Activated T-cell treated with anti-CD3 and anti-CD28 coated beads, Interleukin-2, amount 50 U/mL, for 24 hours (primary cell): ENCODE measurements at places on chromosomes 6 and 20.

- DNase-seq, result no peak
These were observed 366.7 kb downstream of the SYNE1 start for GRCh38 chr6:152270301-152270925.

DNA sequence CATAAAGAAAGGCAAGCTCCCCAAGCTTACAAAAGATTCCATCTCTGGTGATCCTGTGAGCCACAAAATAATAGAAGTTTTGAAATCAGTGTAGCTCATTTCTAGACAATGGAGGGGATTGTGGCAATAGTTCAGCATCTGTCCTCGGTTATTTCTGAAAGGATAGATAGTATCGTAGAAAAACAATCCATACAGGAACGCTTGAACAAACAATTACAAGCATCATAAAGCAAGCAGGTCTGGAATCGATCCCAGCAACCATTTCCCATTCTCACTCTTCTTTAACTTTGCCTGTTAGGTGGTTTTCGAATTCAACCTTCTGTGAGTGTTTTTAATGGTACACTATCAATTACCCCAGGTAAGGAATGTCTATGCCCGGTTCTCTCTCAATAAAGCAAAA, 931.1 kb downstream of the KIF16B start:
- no peak for DNase-seq

DNA sequence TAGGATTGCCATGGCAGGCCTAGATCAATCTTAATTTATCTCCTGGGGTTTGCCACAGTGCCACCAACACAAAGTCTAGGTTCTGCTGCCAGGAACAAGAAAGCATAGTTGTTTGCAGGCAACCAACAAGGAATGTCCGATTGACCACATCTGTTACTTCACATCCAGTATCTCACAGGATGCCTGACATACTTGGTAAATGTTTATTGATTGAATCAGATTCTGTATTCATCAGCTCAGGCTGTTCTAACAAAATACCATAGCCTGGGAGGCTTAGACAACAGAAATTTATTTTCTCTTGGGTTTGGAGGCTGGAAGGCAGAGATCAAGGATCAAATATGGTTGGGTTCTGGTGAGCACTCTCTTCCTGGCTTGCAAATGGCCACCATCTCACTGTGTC, 26.3 kb upstream of the MC3R start:
- no peak for DNase-seq

DNA sequence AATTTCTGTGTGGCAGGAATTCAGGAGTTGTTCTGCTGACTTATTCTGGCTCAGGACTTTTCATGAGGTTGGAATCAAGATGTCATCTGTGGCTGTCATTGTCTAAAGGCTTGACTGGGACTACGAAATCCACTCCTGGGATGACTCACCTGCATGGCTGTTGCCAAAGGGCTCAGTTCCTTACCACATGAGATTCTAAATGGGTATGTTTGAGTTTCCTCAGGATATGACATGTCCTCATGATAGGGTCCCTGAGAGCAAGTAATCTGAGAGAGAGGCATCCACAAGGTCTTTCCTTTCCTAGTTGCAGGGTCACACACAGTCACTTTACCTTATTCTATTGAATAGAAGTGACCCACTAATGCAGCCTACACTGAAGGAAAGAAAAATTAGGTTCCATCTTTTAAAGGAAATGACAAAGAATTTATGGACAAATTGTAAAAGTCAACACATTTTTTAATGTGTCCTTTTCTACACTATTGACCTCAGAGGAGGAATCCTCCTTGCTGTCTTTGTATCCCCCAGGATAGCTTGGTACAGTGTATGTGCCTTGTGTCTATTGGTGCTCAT, 1025.0 kb upstream of the GJE1 start:
- DNase-seq, result no peak

DNA sequence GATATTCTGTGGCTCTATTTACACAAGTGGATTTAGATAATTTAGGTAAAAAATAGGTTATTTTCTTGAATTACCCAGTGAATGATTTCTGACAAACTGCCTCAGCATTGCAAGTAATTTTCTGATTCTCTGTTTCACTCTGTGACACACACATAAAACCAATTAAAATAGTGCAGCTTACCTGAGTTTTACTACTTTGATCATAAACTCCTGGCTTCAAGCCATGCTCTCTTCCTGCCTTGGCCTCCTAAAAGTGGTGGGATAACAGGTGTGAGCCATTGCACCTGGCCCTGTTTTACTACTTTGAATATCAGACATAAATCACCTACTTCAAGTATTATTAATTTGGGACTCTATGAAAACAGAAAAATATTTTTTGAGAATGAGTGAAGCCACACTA, 462.9 kb downstream of the ADGRB3 start:
- DNase-seq, result no peak

GRCh38 chr6:135230711-135231468, 49.8 kb downstream of the MYB start:
- DNase-seq, result no peak

GRCh38 chr6:143406673-143407072, 43.8 kb downstream of the ADAT2 start:
- no peak for DNase-seq

DNA sequence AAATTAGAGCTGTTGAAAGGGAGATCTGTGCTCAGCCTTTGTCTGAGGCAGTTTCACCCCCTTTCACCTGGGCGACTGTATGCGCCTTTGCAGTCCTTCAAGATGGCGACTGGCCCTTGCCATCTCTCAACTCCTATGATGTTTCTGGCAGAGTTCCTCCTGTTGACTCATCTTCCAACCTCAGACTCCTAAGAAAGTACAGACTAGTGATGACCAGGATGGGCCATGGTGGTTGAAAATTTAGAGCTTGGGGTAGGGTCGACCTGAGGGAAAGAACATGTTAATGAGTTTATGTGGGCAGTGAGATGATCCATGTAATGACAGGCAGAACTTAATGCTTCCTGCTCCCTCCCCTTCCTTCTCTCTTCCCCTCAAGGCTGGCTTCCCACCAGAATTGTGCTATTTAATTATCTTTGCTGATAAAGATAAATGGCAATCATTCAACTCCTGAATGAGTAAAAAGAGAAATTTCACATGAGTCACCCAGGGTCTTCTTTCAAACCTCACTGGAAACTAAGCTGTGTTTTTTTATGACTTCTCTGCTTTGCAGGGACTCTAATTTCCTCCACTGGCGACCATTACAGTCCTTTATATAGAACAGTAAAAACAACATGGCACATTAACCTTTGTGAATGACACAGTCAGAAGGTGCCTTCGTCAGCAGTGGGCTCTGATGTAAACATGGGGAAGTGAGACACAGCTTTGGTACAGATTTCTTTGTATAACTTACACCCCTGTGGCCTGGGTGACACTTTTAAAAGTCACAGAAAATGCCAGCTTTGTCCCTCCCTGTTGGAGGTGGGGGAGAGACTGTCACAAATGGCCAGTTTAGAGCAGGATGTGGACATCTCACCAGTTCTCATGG, 103.5 kb downstream of the SCP2D1 start:
- DNase-seq, result no peak

GRCh38 chr6:14222956-14223355, 105.4 kb downstream of the CD83 start:
- DNase-seq, result no peak

GRCh38 chr20:62362991-62363919, 3.9 kb downstream of the LAMA5 start:
- DNase-seq, result no peak

- DNase-seq, result no peak
These were observed 2.0 kb downstream of the YWHAB start for GRCh38 chr20:44887466-44887865.

DNA sequence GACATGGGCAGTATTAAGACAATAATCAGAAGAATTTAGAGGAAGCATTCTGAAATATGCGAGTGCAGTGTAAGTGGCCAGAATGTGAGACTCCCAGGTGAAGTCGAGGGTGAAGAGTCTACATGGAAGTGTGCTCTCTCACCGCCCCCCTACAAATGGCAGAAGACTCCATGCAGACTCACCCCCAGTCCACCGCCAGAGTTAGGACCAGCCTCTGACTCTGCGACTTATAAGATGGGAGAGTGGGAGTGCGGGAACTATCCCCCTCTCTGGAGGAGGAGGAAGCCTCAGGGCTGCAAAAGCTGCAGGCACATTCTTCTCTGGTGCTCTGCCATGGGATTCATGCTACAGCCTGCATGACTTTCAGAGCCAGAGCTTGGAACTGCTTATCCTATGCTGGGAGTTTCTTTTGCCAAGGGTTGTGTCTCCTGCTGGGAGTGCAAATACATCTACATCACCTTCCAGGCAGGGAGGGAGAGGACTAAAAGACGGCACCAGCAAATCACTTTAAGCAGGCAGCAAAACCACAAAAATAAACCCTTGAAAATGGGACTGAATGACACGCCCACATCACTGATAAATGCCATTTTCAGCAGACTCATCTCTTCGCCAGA, 206.7 kb upstream of the SULF2 start:
- DNase-seq, result no peak

DNA sequence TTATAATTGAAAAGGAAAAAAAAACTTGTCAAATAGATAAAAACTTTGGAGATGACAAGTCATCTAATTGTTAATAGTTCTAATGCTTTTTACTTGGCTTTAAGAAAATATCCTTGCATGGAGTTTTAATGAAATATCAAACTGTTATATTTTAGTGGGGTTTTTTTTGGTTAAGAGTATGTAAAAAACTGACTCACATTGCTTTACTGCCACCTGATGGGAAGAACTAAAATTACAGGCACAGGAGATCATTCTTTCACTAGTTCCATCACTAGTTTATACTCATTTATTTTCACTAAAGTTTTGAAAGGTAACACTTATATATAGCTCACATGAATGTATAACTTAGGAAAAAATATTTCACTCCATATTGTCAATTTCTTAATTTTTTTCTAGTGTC, 309.1 kb downstream of the LMBRD1 start:
- DNase-seq, result no peak

DNA sequence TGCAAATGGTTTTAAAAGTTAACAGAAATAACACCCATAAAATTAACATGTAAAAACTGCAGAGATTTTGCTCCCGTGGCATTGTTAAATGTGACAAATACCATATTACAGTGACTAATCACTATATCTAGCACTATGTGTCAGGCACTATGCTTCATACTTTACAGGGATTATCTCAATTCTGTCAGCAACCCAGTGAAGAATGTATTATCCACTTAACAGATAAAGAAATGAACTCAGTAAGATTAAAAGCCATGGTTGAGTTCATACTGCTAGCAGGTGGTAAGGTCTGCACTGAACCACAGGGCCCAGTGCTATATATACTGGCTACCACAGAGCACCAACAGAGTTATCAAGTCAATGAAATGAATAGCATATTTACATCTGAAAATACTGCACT, 65.4 kb downstream of the RWDD2A start:
- no peak for DNase-seq

GRCh38 chr6:36610956-36611336, 16.8 kb downstream of the SRSF3 start:
- DNase-seq, result no peak

GRCh38 chr6:147384737-147385710, 123.5 kb upstream of the SAMD5 start:
- DNase-seq, result no peak

DNA sequence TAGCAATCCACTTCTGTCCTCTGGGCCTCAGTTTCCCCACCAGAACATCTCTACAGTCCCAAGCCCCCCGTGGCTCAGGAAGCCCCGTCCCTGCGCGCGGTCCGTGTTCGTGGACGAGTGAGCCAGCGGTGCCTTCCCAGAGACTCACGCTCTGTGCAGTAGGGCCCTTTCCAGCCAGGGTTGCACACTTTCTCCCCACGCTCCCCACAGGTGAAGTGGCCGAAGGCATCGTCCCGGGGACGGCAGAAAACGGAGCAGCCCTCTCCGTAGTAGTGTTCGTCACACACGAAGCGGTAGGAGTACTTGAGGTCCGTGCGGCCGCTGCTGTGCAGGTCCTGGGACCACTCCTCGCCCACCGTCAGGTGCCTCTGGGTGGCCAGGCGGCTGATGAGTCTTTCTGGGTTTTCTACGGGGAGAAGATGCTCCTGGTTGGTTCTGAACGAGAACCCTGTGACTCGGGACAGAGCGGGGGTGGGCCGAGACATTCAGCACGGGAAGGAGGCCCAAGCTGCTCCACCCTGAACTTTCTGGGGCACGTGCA, 2.7 kb downstream of the DLL1 start:
- DNase-seq, result peak; percentile 26

DNA sequence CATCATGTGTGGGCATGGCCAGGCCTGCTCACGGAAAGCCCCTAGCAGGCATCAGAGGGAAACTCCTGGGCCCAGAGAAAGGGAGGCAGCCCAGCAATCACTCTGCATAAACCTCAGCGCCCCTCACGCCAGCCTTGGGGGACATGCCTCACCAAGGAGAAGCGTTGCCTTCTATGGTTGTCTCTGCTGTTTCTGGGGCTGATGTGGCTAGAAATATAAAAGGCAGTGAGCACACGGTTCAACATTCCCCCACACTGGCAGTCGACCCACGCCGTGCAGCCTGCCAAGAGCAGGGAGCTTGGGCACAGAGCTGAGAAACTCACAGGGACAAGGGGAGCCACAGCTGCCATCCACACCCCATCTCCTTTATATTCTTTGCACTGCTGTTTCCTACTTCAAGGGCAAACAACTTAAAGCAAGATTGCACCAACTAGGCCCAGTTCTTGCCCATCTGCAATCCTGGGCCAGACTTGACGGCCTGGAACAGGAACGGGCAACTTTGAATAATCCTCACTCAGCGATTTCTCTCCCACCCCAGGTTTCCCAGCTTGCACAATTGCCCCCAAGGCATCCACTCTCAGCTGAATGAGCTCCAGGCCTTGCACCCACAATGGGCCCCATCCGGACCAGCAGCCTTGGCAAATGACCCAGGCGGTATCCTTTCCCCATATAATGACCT, 35.5 kb upstream of the FOXC1 start:
- no peak for DNase-seq

DNA sequence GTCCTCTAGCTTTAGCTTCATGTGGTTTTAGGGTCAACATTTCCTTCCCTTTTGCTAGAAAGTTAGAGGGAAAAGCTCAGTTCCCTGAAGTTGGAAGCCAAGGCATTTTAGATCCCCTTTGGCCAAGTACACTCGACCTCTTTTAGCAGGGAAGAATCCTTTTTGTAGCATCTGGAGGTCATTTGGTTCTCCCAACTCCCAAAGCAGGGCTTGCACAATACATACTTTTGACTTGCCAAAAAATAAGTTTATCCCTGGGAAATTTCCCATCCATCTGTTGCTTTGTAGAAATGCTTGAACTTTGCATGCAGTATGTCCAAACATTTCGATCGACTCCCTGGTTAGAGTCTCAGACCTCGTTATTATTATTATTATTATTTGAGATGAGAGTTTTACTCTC, 4.6 kb upstream of the EDEM2 start:
- DNase-seq, result no peak

- no peak for DNase-seq
These were observed 12.7 kb upstream of the ARFGEF2 start for GRCh38 chr20:48908656-48909319.

GRCh38 chr6:2967936-2968335, 3.4 kb downstream of the SERPINB6 start:
- DNase-seq, result no peak

DNA sequence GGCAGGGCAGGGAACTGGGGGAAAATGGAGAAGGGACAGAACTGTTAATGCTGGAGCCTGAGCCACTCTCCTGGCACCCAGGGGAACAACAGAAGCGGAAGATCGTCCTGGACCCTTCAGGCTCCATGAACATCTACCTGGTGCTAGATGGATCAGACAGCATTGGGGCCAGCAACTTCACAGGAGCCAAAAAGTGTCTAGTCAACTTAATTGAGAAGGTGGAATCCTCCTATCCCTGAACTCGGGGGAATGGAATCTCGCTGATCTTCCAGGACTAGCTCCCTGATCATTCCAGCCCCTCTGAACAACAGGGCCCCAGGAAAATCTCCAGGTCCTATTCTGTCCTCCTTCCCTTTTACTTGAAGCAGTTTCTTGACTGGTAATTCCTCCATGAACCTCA, 2.0 kb downstream of the CFB start:
- no peak for DNase-seq
